ENCODE measurements at places on chromosomes 1 and 21.

DNA sequence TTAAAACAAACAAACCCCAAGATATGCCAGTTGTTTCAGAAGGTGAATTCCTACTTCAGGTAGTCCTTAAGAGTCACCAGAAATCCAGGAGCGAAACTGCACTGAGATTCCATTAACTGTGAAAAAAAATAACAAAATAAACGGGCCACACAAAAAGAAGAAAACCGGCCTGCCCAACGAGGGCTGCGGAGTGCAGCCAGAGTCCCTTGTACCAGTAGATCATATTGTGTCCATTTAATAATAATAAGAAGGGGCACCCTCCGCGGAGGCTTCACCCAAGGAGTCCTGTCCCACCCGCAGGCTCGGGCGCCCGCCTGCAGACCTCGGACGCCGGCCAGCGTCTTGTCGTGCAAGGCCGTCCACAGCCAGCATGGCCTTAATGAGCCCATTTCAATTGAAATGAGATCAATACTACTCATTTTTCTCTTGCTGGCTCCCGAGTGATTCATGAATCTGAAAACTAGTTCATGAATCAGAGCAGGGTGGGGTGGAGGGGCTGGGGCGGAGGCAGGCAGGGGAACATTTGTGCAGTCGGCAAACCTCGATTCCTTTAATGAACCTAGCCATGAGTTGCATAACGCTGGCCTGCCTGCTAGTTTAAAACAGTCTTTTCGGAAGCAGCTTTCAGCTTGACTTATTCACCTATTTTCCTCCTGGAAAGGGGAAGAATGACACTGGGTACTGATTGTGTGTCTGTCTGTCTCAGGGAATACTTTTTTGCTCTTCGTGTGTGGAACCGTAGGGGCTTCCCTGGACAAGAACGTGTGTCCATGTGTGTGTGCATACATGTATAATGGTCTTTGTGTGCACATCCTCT is 113.1 kb upstream of the IRF2BP2 start:
- peak; percentile 76 for DNase-seq

DNA sequence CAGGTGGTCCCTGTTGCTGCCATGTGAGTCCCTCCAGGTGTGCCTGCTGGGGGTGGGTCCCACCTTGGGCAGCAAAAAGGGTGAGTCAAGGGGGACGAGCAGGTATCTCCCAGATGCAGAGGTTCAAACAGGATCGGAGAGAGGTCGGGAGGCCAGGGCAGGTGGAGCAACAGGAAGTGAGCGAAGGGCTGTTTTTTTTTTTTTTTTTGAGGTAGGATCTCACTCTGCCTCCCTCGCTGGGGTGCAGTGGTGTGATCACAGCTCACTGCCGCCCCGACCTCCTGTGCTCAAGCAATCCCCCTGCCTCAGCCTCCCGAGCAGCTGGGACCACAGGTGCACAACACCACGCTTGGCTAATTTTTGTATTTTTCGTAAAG is 39.4 kb downstream of the SLC2A7 start:
- no peak for DNase-seq

- DNase-seq, result no peak
Measured at GRCh38 chr1:244788493-244789275, 46.8 kb upstream of the COX20 start.

GRCh38 chr21:17128132-17128531 is 384.7 kb upstream of the CXADR start:
- no peak for DNase-seq

- no peak for DNase-seq
Measured at GRCh38 chr1:64243757-64244080, 40.3 kb downstream of the UBE2U start.
